ENCODE measurements at places on chromosomes 5 and 9.

DNA sequence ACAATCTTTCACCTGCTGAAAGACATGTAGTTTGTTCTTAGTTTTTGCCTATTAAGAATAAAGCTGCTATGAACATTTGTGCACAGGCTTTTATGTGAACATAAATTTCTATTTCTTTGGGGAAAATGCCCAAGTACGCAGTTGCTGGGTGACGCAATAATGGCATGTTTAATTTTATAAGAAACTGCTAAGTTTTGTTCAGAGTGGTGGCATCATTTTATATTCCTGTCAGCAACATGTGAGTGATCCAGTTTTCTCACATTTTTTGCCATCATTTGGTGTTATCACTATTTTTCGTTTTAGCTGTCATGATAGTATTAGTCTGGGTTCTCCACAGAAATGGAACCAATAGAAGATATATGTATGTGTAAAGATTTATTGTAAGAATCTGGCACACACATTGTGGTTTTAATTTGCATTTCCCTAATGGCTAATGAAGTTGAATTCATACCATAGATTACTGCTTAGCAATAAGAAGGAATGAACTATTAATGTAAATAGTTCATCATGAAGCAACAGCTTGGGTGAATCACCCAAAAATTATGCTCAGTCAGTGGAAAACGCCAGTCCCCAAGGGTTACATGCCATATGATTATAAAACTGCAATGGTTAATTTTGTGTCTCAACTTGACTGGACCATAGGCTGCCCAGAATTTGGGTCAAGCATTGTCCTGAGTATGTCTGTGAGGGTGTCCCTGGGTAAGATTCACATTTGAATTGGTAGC is 358.6 kb downstream of the MSX2 start:
- no peak for DNase-seq

DNA sequence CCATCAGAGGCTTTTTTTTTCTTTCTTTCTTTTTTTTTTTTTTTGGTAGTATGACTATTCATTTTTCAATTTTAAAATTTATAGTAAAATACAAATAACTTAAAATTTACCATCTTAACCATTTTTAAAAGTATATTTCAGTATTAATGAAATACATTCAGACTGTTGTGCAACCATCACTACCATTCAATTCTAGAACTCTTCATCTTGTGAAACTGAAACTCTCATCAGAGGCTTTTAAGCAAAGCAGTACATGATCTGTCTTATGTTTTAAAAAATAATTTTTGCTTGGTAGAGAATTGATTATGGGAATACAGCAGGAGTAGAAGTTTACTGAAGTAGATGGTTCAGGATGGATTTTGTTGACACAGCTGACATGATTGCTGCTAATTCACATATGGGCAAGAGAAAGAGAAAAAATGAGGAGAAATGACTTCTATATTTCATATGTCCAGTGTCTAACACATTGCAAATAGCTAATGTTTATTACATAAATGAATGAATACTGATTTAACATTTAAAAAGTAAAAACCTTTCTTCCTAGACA is 13.4 kb downstream of the ELOVL7 start:
- DNase-seq = no peak

- no peak for DNase-seq
Measured at GRCh38 chr5:169253071-169253470, 47.9 kb downstream of the SLIT3 start.

DNA sequence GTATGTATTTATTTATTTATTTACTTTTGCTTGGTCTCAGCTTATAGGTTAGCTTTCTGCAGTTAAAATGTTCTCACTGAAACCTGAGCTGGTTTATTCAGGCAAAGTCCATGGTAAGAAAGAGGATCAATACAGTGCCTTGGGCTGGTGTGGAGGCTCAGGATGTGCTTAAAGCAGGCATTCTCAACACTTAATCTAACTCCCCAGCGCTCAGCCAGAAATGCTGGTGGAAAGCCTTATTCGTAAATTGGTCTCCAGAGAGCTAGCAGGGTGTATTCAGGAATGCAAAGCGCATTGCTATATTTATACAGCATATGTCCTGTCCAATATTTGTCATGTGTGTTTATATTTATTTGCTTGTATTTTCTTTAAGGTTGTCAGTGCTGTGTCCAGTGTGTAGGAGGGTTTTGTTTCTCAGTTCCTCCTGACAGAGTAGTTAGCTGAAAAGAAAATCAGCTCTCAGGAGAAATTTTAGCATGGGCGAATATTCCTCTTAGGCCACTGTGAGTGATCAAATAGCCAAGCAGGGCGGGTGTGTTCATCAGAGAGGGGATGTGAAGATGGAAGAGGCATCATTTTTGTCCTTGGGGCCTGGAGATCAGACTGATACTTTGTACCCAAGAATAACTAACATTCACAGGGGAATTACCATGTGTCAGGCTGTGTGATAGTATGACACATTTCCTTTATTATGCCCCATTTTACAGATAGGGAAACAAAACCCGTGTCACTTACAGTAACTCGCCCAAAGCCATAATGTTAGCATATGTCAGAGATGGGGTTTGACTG is 65.8 kb downstream of the DOCK2 start:
- no peak for DNase-seq

DNA sequence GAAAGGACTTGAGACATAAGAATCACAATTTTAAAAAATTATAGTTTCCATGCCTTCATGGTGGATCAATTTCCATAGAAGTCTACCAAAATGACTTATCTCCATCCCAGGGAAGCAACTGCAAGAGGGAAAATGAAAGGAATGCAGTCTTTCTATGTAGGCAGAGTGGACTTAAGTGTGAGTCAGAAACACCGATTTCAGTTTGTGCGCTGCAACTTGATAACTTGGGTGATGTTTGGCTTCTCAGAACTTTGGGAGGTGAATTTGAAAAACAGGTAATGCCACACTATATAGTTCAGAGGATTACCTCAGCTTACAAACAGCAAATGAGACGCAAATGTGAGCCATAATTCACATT is 708 bp upstream of the CSNK1G3 start:
- no peak for DNase-seq

DNA sequence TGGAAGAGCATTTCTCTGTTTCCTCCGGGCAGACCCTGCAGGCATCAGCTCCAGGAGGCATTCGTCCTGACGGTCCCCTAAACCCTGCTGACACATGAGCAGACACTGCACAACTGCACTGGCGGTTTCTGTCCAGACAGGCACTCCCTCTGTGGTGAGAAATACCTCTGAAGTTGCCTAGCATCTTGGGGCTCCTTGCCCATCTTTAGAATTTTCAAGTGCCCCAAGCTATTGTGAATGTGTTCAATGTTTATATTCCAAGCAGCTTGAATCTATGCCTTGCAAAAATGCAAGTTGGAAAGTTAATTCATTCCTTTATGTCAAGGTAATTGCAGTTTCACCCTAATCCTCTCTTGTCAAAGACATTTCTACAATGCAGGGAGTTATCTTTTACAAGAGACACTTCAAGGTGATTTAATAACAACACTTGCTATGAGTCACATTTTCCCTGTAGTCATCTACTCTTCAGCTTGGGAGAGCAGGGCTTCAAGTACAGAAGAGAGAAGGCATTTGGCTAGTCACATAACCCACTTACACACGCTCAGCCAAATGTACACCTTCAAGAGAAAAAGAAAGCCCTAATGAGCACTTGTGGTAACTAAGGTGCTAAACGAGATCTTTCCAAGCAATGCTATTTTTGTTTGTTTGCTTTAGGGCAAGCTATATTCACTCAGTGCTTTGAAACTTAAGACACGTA is 302.5 kb downstream of the MLLT3 start:
- DNase-seq = no peak

DNA sequence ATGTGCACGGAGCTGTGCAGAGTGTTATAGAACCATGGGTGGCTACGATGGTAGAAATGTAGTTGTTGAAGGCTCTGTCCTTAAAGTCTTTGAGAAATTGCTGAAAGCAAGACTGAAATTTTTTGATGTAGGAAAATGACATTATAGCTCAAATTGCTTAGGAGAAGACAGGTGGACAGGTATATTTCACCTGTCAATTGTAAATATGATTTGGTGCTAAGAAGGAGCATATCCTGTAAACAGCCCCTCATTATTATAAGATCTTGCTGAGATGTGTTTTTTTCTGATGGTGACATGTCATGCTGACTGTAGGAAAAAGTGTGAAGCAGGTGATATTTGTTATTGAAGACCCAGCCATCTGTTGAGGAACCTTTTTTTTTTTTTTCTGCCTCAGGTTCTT is 377.9 kb downstream of the PSAT1 start:
- no peak for DNase-seq

DNA sequence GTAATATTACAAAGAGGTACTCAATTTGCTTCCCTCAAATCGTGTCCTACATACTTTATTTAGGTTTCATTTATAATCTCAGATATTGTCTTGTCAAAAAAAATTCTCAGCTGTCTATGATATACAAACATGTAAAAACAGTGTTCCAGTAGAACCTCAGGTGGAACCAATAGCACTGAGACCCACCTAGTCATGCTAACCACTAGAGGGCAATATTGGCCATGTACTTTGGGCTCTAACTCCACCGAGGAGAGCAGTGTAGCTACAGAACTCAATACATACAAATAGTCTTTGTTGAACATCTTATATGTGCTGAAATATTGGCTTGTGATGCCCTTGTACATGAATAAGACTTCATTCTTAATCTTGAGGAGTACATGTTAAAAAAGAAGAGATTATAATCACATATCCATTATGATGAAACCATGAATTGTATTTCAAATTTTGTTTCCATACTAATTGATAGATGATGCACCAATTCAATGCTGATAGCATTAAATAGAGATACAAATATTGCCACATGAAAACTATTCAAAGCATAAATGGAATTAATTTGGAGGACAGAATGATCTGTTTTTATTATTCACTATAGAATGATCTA is 71.2 kb upstream of the CNTLN start:
- peak; percentile 10 for DNase-seq

- DNase-seq = no peak
Measured at GRCh38 chr5:25955337-25955736, 1083.0 kb downstream of the CDH9 start.

DNA sequence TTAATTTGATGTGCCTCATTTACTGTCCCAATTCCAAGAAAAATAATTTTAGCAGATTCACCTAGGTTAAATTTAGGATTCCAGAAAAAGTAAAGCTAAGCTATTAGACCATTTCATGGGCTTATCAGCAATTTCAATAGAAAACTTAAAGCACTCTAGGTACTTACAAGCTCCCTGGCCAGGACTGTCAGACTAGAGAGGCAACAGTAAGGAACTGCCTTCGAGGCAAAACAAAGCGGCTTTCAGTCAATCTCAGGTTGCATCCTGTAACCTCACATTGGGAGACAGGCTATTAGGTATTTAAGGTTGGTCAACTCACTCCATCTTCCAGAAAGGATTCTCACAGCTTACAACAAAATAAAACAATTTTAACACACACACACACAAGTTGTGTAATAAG is 48.7 kb upstream of the FSD1L start:
- no peak for DNase-seq

GRCh38 chr5:168085261-168086031 is 206.0 kb upstream of the WWC1 start:
- no peak for DNase-seq

- DNase-seq = no peak
Measured at GRCh38 chr5:9376363-9377117, 169.3 kb downstream of the SEMA5A start.

DNA sequence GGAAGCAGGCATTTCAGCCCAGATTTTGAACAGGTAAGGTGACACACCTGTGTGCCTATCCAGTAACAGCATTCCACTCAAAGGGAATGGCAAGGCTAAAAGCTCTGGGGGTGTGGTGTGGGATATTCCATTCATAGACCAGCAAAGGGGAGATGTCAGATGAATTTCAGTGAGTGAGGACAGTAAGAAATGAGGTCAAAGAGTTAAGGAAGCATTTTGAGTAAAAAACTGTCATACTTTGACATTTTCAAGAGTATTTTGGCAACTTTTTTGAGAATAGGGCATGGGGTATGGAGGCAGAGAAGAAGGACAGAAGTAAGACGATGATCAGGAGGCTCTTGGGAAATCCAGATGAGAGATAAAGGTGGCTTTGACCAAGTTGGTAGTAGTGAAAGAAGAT is 2.2 kb upstream of the ELOVL7 start:
- DNase-seq = no peak

DNA sequence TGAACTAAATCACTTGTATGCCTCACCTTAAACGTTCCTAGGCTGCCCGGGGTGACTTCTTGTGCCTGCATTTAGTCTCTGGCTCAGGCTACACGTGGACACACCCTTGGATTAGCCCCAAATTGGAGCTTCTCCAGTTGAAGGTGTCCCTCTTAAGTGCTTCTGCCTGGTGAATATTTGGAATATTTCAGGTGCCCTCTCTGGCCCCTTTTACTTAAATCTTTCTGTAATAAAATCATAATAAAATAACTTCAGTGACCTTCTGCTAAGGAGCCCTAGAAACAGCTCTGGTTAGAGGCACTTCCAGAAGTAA is 74.3 kb upstream of the KLF9 start:
- DNase-seq = no peak

DNA sequence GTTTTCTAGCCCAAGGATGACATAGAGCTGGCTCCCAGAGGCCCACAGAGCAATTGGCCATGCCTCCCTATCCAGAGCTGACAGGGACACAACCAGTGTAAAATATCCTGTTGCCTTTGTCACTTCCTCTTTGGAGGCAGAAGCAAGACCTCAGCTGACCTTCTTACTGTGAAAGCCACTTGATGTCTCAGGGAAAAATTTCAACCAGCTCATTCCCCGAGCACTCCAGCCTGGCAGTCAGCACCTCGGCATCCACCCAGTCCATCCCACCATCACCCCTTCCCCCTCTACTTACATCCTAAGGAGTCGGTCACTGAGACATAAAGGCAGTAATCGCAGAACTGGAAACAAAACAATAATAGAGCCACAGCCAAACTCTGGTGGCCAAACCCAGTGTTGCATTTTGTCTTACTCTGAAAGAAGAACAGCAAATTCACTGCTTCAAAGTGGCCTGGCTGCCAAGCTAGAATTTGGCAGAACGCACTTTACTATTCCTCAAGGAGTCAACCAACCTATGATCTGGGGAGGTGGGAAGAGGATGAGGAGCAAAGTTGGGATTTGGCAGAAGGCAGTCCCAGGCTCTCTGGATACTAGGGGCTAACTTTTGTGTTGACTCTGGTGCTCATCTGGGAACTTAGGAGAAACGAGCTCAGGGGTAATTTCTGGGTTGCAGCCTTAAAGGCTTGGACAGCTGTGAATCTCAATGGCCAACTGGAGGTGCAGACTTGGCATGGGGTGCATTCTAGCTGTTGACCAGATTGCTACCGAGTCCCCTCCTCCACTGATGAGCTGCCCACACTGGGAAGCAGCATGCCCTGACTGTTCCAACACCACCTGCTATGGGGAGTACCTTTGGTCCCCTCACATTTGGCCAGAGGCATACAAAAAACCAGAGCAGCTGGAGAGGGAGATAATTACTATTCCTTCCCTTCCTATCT is 13.6 kb downstream of the NIPAL4 start:
- no peak for DNase-seq

DNA sequence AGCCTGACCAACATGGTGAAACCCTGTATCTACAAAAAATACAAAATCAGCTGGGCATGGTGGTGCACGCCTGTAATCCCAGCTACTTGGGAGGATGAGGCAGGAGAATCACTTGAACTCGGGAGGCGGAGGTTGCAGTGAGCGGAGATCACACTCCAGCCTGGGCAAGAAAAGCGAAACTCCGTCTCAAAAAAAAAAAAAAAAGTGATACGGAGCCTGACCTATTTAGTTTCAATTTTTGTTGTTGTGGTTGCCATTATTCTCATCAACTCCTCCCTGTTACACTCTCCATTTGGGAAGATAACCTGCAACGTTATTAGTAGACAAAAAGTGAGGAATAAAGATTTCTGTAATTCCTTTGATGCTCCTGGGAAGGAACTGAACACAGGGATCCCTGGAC is 1.3 kb downstream of the STOM start:
- no peak for DNase-seq

GRCh38 chr5:80216096-80216495 is 39.8 kb downstream of the SERINC5 start:
- no peak for DNase-seq

- no peak for DNase-seq
Measured at GRCh38 chr9:122402403-122402871, 31.6 kb downstream of the PTGS1 start.

Measured in GM12891 (cell line).